ENCODE measurements at places on chromosomes 12 and 14.

GRCh38 chr12:103558879-103559278, 28.2 kb upstream of the STAB2 start:
- no peak for DNase-seq

DNA sequence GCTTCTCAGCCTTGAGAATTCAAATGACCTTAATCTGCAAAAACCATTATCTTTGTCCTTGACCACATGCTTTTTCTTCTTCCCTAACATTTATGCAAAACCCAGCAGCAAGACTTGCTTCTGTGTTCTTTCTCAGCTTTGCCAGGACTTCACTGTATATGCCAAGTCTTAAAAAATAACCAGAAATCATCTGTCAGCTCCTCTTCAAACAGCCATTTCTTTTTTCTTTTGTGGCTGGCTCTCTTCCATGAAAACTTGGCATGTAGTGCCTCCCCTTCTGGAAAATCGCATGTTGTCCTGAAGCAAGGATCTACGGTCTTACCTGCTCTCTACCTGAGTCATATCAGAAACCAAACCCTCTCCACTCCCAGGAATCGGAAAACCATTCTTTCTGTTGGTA, 364.9 kb downstream of the RPS29 start:
- no peak for DNase-seq

- DNase-seq, result no peak
These were observed 251.0 kb downstream of the FBXL14 start for GRCh38 chr12:1343422-1343821.

- DNase-seq, result no peak
These were observed 3.1 kb downstream of the SMIM41 start for GRCh38 chr12:52082669-52082987.

DNA sequence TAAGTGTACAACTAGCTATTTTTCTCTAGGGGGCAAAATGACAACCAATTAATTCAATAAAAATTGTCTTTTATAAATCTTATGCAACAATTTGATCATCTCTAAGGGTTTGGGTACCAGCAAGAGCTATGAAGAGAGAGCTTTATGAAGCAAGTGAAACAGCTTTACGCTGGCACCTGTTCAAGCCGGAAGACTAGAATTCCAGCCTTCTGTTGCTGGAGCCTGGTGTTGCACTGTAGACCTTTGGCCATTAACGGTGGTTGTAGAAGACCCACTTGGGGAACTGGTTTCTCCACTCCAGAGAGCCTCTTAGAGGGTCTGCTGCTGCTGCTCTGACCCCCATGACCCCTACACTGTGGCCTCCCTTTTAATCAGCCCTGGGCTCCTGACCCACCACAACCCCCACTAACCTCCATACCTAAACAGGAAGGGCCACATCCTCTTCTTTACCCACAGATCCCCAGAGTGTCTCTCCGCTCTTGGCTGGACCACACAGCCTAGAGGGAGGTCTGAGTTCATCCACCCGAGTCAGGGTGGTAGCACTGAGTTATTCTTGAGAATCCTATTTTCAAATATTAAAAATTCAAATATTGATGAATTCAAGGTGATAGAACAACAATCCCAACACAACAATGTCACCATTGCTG, 54.6 kb upstream of the STON2 start:
- no peak for DNase-seq

GRCh38 chr14:21496453-21496852, 14.7 kb downstream of the METTL3 start:
- no peak for DNase-seq

GRCh38 chr12:91414636-91415035, 232.0 kb upstream of the DCN start:
- DNase-seq, result no peak

- DNase-seq, result no peak
These were observed 14.6 kb upstream of the DENND5B start for GRCh38 chr12:31605531-31605930.

DNA sequence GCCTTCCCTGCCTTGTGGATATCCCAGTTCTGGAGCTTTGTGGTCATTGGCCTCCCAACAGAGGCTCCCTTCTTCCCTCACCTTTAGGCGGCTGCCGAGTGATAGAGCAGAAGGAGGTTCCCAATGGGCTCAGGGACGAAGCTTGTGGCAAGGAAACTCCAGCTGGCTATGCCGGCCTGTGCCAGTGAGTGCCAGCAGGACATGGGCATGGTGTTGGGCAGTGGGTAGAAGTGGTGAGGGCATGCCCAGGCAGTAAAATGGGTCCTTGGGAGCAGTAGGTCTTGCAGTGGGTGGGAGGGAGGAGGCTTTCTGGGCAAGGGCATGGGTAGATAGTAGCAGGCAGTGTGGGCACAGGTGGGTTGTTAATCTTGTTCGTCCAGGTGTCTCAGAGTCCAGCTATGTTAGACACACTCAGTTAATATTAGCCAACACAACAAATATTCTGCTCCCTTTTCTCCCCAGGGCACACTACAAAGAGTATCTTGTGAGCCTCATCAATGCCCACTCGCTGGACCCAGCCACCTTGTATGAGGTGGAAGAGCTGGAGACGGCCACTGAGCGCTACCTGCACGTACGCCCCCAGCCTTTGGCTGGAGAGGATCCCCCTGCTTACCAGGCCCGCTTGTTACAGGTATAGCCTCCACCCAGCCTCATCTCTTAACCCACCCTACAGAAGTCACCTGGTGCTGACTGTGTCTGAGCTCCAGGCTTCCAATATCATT, 1.1 kb upstream of the IRF9 start:
- no peak for DNase-seq

DNA sequence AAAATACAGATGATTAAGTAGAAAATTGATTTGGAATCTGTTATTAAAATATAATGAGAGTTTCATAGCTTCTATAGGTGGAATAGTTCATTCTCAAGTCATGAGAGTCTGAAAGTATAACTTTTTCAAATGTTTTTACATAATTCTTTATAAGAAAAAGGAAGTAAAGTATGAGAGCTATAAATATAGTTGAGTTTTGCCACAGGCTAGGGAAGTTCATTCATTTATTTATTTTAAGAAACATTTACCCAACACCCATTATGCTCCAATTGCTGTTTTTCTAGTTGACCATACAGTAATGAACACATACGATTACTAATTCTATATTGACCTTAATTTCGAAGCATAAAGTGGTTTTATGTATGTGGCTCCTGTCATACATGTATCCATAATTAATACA, 24.8 kb downstream of the LRRIQ1 start:
- DNase-seq, result no peak

- DNase-seq, result no peak
These were observed 11.0 kb downstream of the TPH2 start for GRCh38 chr12:71949646-71950045.

DNA sequence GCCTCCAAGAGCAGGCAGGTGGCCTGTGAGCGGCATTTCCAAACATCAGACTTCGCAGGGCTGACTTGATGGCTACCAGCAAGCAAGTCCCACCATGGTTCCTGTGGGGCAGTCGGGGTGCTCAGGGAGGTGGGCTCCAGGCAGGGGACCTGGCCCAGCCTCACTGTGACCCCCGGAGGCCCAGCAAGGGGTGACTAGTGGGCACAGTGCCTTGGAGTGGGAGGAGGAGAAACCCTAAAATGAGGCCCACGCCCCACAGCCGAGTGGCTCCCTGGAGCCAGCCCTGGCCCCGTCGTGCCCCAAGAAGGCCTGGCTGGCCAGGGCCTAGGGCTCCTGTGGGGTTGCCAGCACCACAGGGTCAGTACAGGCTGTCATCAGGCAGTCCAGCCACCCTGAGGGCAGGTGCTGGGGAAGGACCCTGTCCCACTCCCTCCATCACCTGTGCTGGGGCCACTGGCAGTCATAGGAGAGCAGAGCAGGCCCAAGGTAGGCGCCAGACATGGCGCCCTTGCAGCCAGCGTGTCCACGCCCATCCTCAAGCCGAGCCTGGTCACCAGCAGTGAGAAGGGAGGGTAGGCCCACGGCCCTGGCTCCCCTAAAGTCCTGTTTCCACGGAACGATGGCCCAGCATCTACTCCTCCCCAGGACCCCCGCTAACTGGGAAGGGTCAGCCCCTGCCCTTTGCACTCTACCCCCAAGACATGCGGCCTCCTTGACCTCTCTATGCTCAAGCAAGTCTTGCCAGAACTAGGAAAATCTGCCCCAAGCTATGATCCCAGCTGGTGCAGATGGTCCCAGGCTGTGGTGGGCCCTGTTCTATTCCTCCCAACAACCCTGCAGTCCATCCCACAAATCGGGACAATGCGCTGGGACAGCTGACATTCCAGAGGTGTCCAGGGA, 144.2 kb upstream of the C14orf180 start:
- DNase-seq, result no peak

DNA sequence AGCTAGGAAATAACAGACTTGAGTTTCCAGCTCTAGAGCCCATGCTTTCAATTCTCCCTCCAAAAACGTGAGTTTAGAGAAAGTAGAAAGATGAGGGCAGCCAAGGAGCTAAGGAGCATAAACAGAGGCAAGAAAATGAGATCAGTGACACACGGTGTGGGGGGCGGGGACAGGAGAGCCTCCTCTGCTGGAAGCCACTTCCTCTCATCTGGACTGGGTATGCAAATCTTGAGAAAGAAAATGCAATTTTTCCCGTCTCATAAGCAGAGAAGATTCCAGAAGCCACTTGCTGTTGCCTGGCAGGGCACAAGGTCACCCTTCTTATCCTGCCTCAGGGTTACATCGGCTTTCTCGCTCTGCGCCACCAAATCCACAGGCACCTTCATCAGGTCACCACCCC, 6.0 kb downstream of the OR10P1 start:
- DNase-seq, result no peak

DNA sequence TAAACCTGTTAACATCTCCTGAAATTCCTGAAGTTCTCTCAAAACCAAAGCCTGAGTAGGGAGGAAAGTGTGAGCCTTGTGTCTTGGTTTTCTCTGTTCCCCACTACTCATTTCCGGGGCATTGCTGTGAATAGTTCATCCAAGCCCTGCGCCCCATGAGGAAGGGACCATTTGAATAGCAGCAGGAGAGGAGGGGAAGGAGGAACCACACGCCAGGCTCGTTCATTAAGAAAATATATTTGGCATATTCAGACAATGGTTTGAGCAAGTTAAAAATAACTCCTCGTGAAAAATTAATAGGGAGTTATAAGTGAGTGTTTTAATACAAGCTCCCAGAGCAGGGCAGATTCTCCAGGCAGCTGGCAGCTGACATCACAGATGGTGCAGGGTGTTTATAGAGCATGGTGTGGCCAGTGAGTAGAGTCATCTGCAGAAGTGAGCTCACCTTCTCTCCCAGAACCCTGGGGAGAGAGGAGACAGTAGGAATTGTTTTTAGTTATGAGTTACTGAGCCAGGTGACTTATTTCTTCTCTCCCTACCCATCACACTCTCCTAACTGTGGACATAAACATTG, 29.5 kb upstream of the CISTR start:
- DNase-seq, result no peak

DNA sequence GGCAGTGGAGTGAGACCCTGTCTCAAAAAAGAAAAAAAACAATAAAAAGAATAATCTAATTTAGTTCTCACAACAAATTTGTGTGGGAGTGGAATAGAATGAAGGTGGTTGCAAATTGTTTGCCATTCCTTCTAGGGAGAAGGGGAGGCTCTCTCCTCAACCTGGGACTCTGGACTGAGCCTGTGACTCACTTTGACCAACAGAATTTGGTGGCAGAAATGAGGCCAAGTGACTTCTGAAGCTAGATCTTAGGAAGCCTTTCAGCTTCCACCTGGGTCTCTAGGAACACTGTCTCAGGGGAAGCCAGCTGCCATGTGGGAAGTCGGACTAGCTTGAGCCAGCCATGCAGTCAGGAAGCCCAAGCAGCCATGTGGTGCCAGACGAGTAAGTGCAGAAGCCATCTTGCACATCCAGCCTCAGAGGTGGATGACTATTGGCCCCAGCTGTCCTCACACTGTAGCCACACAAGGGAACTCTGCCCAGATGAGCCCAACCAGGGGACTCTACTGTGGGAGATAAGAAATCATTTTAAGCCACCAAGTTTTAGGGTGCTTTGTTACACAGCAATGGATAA, 14.4 kb downstream of the ALDH2 start:
- DNase-seq, result no peak

DNA sequence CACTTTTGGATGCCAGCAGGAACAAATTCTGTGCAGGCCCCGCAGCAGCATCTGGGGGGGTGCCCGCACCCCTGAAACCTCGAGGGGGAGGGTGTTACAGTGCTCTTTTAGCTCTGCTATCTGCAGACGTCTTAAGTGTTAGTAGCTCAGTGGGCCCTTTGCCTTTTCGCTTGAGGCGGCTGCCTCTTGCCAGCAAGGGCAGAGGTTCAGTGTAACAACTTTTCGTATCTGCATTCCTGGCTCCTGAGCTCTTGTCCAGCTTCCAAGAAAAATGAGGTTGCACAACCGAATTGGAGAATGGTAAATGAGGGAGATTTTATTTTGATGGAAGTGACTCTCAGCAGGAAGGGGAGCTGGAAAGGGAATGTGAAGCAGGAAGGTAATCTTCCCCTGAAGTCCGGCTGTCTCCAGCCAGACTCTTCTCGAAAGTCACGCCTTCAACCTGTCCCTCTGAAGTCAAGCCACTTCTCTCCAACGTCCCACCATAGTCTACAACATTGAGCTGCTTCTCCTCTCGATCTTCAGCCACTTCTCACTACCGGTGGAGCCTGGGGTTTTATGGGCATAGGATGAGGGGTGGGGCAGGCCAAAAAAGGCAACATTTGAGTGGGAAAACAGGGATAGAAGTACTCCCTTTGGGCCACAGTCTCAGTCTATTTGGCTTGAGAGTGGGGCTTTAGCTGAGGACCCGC, 17.8 kb downstream of the TAS2R50 start:
- DNase-seq, result no peak

- DNase-seq, result peak; percentile 28
These were observed 547 bp upstream of the PYGL start for GRCh38 chr14:50944647-50945413.

GRCh38 chr12:82458101-82458500, 99.8 kb downstream of the METTL25 start:
- DNase-seq, result no peak

DNA sequence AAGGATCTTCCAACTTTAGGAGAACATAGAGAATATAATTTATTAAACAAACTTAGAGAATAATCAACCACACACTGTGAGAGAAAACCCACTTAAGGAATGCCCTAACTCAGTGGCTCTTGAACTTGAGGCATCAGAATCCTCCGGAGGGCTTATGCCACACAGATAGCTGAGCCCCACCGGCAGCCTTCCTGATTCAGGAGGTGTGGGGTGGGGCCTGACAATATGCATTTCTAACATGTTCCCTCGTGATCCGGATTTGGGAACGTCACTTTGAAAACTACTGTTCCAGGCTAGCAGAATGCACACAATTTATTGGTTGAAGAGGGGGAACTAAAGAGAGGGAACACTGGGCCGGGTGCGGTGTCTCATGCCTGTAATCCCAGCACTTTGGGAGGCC, 2.0 kb upstream of the SOAT2 start:
- DNase-seq, result no peak

- no peak for DNase-seq
These were observed 22.1 kb downstream of the ATP6V0A2 start for GRCh38 chr12:123734268-123734667.
